Natural killer cell treated with Interleukin-12 subunit alpha and Interleukin-12 subunit beta and Interleukin-15 and Interleukin-18, amount 100 ng/mL, for 72 hours (primary cell): ENCODE measurements at places on chromosomes 3 and 15. TPM values are rescaled to one million over a fixed set of nuclear protein-coding genes. Genes with fewer than 3 reads are reported as not detected.

GRCh38 chr3:15064299-15064834 is 748 bp downstream of the MRPS25 start:
- no peak for DNase-seq

The KIF23 gene
- total RNA-seq = 23.4 TPM

DNA sequence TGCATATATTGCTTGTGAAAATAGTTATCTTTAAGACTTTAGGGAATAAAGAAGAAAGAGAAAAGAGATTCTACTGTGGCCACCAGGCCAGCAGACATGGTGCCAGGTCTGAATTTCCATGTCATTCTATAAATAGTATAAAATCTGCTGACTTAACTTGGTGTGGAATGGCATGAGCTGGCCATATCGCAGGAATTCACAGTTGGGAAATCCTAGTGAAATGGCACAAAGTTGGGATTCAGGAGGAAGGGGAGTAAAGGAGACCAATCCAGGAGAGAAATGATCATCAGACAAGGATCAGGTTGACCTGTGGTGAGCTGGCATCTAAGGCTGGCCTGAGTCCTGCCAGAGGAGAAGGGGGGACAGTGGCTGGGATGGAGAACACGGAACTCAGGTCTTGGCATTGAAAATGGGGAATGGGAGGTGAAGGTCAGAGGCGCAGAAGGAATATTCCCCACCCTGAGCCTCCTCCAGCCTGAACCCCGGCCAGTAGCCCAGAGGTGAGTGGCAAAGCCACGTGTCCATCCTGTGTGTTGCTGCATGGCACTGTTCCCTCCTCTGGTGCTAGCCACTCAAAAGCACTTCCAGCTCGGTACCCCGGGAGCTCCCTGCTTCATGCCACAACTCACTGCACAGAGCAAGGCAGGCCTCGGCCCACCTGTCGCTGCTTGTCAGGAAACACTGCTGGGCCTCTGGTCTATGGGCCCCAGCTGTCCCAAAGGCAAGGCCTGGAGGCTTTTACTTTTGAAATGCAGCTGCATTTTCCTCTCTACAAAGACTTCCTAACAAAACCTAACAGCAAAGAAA is 51.4 kb downstream of the SSUH2 start:
- DNase-seq = peak; percentile 58

The GP9 gene
- total RNA-seq = not detected

DNA sequence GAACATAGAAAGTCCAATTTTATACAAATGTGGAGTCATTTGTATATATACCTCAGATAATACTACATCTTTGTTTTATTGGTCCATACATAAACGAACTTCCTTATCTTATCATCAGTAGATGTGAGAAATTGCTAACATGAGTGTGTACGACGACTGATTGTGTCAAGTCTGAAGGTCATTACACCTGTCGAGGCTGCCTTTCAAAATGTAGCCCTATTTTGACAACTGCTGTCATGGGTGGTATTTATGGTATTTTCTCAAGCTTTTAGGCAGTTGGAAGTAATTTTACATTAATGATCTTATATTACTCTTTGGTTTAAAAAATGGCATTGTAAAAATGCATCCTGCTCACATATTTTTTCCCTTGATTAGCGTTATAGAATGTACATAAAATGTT is 183.7 kb upstream of the DNAJC19 start:
- DNase-seq = no peak
